Stimulated activated CD4-positive, alpha-beta T cell treated with anti-CD3 and anti-CD28 coated beads, Interleukin-4, amount 100 ng/mL, for 1 hour (primary cell): ENCODE measurements at places on chromosomes 5 and 9.

GRCh38 chr5:2901511-2901910 lies 150.0 kb upstream of the IRX2 start:
- DNase-seq: no peak

DNA sequence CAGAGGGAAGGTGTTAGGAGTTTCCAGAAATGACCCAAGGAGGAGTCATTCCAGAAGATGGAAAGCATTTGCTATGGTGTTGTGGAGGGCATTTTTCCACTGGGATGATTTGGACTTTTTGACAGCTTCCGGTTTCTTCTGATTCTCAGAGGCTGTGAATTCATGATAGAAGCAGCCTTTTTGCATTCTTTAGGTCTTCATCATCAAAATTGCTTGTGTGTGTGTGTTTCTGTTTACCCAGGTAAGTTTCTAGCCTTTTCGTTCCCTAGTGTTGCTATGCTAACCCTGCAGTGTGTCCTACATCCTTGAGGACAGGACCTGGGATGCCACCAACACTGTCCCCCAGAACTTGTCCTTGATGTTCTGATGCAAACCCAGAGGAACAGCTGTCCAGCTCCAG lies 19.6 kb downstream of the IRX1 start:
- DNase-seq: no peak

- DNase-seq: no peak
Measured at GRCh38 chr5:147504535-147504934, 5.3 kb downstream of the DPYSL3 start.

DNA sequence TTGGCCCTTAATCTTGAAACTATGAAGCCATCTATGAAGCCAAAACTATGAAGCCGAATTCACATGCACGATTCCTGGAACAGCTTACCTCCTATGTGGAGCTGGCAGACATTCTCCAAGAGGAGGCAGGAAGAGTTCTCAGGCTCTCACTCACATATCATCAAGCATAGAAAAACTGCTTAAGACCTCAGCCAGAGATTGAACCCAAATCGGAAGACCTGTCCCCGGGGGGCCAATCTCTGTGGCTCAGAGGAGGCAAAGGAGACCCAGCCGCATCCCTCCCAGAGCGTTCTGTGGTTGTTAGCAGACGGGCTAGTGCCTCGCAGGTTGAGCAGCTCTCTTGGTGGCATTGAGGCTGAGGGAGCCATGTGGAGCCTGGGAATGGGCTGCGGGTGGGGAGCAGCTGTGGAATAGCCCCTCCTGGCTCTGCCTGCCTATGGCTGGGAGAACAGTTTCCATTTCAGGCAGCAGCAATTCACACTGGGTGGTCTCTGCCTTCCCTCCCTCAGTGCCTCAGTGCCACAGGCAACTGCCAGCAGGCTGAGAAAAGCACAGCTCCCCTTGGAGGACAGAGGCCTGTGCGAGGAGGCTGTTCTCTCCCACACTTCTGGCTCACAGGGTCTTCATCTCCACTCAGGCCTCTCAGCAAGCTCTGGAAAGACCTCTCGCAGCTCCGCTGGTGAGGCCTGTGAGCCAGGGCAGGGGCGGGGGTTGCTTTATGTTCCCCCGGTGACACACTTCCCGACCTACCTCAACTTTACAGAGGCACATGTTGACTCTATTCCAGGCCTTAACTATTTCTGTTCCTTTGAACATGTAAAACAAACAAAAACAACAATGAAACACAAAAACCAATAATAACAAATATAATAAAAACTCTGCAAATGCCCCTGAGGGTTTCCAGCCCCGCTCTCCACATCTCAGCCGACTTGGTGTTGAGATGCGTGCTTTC lies 17.4 kb upstream of the TMEM174 start:
- no peak for DNase-seq

DNA sequence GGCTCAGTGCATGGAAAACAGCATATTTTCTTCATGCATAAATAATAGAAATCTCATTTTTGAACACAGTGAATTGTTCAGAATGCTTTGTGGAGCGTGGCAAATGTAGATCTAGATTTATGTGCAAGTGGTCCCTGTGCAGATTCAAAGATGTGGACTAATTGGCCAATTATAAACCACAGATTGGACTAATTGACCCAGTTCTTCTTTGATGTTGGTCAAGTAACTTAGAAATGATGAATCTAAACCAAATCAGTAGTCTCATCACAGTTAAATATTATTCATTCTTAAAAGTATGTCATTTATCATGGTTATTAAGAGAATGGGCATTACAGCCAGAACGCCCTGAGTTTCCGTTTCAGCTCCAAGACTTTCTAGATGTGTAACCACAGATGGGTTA lies 11.7 kb upstream of the PDE4D start:
- no peak for DNase-seq

- no peak for DNase-seq
Measured at GRCh38 chr9:115250621-115251032, 132.7 kb upstream of the TNC start.

- DNase-seq: no peak
Measured at GRCh38 chr9:78407636-78408312, 110.8 kb downstream of the PSAT1 start.

DNA sequence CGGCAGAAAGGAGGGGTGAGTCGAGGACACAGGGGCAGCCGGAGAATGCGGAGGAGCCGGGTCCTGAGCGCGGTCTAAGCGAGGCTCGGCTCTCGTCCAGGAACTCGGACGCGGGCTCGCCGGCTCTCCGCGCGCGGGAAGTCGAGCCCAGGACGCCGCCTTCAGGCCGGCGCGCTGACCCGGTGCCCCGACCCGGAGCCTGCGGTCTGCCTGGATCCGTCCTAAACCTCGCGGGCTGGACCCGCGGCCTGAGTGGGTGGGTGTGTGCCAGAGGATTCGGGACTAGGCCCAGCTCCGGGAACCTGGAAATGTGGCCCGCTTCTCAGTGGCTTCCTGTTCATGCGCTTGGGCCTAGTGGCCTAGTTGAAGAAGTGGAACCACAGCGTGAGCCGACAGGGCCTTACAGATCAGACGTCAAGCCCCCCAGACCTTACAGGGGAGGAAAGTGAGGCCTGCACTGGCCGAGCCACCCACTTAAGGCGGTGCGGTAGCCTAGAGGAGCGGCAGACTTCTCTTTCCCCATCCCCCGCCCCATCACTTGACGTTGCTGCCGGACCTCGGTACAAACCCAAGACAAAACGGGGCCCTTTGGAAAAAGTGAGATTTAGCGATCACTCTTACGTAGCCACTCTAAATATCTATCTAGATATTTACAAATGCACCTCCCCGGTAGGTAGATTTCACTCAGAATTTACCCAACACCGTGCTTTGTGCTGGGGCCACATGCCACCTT lies 1.2 kb downstream of the CDKN2B-AS1 start:
- no peak for DNase-seq

DNA sequence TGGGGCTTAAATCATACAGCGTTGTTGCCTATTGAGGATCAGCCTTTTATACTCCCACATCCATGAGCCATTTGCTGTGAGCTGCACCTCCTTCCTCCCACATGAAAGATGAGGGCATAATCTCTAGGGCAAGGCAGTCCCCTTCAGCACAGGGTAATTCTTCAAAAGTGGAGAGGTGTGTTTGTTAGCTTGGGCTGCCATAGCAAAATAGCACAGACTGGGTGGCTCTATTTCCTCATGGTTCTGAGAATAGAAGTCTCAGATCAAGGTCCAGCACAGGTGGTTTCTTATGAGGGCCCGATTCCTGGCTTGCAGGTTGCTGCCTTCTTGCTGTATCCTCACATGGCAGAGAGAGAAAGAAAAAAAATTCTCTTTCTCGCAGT lies 121.8 kb upstream of the SLC12A2 start:
- DNase-seq: no peak

GRCh38 chr5:151041577-151042268 lies 21.3 kb downstream of the GPX3 start:
- no peak for DNase-seq

DNA sequence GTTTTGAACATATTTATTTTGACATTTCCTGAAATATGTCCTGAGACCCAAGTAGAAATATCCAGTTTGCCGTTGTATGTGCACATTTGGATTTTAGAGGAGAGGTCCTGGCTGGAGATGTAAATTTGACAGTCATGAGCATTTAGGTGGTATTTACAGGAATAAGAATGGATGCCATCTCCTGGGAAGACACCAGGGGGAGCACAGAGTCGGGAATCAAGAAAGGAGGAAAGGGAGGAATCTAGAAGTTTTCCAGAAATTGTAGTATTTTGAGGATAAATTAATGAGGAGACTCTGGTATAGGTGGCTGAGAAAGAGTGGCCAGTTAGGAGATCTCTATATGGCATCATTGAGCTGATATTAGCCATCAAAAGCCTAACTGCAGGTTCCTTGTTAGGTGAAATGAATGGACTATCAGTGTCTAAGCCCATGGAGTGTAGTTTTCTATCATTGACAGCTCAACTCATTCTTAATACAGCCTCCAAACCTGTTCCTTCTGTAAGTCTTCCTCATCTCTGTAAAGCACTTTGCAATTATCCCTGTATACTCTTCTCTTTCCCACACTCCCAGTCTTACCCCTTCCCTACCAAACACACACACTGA lies 7.2 kb downstream of the GAPT start:
- no peak for DNase-seq

GRCh38 chr5:146466521-146467349 lies 19.6 kb downstream of the TCERG1 start:
- no peak for DNase-seq

DNA sequence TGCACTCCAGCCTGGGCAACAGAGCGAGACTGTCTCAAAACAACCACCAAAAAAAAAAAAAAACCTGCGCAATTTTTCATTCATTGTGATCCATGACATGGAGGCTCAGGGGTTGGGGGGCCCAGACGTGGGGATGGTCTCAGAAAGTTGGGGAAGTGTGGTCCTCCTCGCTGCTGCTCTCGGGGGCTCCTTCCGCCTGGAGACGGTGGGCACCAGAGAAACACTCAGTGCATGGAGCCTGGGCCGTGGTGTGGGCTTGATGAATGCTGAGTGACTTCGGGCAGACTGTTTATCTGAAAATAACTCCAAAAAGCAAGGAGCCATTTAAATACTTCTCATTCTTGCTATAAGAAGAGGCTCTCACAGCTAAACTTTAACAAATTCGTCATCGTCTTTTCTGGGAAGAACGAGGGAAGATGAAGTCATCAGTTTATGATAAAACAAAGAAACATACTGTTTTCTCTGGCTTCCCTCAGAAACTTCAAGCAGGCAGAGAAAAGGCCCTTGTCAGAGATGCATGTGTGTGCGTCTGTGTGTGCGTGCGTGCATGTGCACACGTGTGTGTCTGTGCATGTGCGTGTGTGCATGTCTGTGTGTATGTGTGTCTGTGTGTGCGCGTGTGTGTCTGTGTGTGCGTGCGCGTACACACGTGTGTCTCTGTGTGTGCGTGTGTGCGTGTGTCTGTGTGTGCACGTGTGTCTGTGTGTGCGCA lies 35.0 kb downstream of the RASGEF1C start:
- no peak for DNase-seq

DNA sequence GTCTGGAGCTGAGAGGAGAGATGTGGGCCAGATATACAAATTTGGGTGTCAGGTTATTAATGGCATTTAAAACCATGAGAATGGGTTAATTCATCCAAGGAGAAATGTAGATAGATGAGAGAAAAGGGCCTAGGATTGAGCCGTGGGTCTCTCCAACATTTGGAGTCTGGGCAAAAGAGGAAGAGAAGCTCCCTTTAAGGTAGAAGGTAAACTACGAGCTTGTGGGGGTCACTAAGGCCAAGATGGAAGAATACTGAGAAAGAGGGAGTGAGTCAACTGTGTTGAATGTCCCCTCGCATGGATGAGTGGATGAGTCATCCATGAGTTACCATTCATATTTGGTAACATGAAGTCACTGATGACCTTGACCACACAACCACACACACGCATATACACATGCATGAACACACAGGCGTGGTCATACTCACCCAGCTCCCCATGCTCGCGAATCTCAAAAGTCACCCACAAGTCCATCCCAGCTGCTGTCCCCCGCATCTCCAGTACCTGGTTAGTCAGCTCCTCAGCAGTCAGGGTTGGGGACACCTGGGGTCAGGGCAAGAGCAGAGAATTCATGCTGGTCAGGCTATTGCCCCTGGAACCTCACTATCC lies 6.8 kb upstream of the FCHSD1 start:
- DNase-seq: no peak

DNA sequence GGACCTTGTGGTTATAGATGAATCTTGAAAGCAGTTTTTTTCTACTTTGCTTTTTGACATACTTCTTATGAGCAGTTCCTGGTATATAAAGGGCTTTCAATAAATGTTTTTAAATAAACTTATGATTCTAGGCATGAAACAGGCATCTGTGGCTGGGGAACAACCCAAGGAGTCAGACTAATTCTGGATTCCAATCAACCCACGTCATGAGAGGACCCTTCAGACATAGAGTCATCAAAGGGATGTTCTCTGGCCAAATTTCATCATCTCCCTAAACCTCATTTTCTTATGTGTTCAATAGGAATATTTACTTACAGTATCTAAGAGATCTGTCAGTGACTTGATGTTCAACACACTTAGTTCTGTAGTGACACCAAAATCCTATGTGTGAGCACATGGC lies 243.8 kb upstream of the ZNF462 start:
- DNase-seq: no peak

DNA sequence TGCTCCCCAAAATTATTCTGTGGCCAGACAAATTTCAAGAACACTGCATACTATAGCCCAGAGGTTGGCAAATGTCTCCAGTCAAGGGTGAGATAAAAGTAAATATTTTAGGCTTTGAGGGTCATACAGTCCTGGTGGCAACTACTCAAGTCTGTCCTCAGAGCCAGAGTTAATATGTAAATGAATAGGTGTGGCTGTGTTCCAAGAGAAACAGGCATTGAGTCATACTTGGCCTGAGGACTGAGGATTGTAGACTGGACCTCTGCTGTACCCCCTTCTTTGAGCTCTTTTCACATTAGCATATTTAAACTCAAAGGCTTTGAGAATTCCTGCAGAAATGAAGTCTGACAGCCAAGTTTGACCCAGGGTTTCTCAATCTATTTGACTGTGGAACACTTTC lies 129.2 kb upstream of the PTCH1 start:
- DNase-seq: no peak

DNA sequence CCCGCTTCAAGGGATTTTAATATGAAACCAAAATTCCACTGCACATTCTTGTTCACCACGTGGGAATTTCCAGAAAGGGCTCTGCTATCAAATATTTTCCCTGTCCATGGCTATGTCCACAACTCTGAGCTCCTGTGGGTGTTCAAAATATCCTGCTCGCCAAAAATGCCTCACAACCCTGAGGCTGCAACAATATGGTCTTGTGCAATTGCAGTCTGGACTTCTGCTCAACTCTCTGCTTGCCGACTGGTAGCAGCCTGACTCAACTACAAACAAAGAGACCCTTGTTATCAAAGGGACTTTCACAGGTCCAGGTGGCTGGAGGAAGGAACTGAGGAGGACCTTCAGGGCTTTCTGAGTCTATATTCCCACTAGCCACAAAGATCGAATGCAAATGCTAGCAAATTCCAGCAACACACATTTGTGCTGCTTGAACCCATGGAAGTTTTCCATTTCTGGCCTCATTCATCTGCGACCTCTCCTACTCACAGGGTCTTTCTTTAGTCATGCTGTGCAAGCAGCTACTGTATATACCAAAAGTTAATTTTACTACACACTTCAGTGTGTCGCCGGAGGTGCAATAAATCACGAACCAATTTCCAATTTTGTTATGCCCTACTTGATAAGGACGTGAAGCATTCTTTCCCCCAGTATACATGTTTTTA lies 169.2 kb upstream of the SLC30A5 start:
- no peak for DNase-seq

GRCh38 chr5:32712481-32713360 lies 1.6 kb downstream of the NPR3 start:
- DNase-seq: no peak
